ENCODE measurements at places on chromosomes 7 and 10.

GRCh38 chr7:158818325-158819213 is 10.7 kb downstream of the ESYT2 start:
- peak; percentile 72 for DNase-seq

GRCh38 chr7:135190703-135191102 is 20.2 kb upstream of the CYREN start:
- no peak for DNase-seq

GRCh38 chr10:124878457-124878739 is 63.5 kb upstream of the ZRANB1 start:
- DNase-seq = no peak

- no peak for DNase-seq
Observed at GRCh38 chr10:68333440-68334431, 1.0 kb upstream of the PBLD start.

DNA sequence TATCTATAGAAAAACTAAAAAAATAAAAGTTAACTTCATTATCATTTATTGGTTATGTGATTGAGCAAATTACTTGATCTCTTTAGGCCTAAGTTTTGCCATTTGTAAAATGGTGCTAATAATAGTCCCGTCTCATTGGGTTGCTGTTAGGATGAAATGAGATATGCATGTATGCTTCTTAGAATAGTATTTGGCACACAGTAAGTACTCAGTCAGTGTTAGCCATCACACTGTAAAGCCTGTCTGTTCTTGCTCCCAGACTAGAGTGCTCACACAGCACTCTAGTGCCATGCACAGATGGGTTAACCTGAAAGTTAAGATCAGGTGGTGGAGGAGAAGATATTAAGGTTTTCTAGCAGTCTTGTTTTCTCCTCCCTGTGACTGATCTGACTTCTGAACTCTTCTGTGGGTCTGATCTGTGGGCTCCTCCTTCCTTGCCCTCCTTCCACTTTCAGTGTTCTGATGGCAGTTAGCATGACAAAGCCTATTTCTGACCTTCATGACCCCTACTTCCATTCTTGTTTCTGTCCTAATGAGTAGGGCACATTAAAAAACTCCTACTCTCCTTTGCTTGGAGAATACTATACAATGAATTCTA is 167.5 kb downstream of the RNLS start:
- no peak for DNase-seq

DNA sequence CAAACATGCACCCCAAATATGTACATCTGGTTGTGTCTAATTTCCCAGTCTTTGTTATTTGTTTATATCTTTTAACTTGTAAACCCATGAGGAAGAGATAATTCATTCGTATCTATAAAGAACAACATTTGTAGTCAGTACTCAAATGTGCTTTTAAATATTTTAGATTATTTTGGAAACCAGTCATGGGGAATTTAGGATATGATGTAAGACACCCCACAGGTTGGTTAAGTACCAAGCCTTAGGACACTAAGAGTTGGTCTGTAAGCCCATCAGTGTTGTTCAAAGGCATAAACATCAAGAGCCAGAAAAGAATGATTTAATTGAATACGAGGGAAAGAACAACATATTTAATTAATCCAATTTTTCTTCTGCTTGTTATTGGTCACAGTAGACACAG is 421.1 kb upstream of the SEMA3C start:
- DNase-seq = no peak

- no peak for DNase-seq
Observed at GRCh38 chr7:65832281-65832680, 40.6 kb upstream of the VKORC1L1 start.

- DNase-seq = no peak
Observed at GRCh38 chr10:45058992-45059561, 58.4 kb downstream of the ZNF22 start.

- no peak for DNase-seq
Observed at GRCh38 chr7:55207436-55208125, 157.6 kb upstream of the LANCL2 start.
